ENCODE measurements at places on chromosomes 16 and 17.

DNA sequence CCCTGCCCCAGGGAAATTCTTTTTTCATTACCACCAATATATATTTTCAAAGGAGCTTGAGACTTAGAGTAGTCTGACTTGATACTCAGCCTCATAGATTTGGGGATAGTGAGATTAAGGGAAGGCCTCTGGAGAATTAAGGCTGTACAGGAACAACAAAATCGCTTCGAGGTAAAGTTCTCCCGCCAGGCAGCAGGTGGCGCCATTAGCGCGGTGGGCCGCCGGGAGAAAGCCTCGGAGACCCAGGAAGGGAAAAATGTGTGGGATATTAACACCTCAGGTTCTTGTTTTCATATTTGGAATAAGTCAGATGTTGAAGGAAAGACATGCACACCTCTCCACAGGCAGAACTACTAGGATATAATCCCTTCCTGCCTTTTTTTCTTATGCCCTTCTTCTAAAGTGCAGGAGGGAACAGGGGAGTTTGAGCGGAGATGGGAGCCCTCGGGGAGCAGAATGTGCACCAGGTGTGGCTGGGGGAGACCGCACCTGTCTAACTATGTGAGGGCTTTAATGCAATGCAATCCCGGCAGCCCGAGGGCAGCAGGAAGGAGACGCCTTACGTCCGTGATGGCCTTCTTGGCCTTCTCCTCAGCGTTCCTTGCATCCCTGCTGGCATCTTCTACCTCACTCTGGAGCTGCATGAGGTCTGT, 25.9 kb downstream of the MYH3 start:
- DNase-seq: no peak

DNA sequence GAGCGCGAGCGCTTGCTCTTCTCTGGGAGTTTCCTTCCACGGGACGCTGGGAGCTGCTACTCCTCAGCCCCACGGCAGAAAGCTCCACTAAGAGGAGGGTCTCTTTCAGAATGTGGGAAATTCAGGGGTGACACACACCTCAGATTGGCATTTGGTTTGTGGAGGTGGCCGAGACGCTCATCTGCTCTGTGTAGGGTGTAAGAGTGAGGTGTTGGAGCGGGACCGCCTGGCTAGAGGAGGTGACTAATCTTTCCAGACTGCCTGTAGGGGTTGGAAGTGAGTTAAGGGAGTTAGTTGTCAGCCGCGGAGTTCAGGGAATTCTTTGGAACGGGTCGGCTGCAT, 735 bp downstream of the PSMD11 start:
- peak; percentile 37 for DNase-seq

GRCh38 chr16:66544016-66544757, 5.7 kb downstream of the TK2 start:
- DNase-seq: no peak

GRCh38 chr17:65533056-65533745, 28.2 kb downstream of the AXIN2 start:
- no peak for DNase-seq

DNA sequence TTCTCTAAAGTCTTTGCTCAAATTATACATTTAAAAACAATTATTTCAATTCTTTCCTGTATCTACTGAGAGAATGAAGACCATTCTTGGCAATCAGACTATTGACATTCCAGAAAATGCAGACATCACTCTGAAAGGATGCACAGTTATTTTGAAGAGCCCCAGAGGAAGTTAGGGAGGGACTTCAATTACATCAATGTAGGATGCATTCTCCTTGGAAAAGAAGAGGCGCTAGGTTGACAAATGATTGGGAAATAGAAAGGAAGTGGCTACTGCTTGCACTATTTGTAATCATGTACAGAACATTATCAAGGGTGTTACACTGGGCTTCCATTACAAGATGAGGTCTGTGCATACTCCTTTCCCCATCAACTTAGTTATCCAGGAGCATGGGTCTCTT, 74.3 kb downstream of the SSH2 start:
- DNase-seq: peak; percentile 52

DNA sequence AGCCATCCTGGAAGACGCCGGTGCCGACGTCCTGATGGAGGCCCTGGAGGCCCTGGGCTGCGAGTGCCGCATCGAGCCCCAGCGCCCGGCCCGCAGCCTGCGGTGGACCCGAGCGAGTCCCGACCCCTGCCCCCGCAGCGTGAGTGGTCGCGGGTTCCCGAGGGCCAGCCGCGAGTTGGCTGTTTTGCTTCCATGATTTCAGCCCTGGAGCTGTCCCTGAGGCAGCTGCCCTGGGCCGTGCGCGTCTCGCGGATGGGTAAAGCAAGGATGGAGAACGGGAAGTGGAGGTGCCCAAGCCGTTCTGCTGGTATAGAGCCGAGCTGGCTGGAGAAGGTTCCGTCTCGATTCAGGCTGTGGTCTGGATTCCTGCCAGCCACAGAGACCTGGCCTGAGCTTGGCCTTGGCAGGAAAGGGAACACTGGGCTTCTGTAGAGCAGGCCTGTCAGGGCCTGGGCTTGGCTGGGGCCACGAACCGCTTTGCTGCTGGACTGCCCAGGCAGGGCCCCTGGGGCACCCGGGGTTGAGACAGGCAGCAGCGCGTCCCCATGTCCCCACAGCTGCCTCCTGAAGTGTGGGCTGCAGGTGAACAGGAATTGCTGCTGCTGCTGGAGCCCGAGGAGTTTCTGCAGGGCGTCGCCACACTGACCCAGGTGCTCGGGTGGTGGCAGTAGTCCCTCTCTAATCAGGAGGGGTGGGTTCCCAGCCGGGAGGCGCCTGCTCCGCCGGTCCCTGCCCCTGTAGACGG, 941 bp upstream of the MRPS34 start:
- no peak for DNase-seq

- no peak for DNase-seq
These were observed 1.4 kb downstream of the CENPX start for GRCh38 chr17:82021107-82021899.
